Stimulated activated CD8-positive, alpha-beta memory T cell treated with anti-CD3 and anti-CD28 coated beads, Interleukin-15, amount 100 ng/mL, for 4 hours (primary cell): ENCODE measurements at places on chromosomes 5 and 9.

GRCh38 chr9:92911511-92912475 lies 34.0 kb upstream of the ZNF484 start:
- no peak for DNase-seq

GRCh38 chr9:5621327-5621726 lies 7.6 kb upstream of the RIC1 start:
- no peak for DNase-seq

- DNase-seq = no peak
Observed at GRCh38 chr5:139459451-139459934, 3.0 kb downstream of the ECSCR start.

DNA sequence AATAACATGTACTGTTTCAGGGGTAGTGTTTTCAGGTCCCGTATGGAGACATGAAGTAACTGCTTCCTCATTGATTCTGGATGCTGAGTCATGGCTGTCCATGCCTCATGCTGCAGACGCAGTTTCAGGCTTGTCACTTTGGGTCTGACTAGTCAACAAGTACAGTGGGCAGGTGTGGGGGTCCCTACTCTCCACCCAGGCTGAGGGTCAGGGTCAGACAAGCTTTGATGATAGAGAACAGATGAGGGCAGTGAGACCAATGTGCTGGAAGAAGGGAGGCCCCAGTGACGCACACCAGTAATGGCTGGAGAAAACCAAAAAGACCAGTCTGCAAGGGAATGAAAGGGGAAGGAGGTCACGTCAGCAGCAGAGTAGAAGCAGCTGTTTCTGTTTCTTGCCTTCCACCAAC lies 80.0 kb upstream of the NFIL3 start:
- DNase-seq = no peak

GRCh38 chr9:758146-758545 lies 83.4 kb upstream of the DMRT1 start:
- DNase-seq = no peak

- DNase-seq = no peak
Observed at GRCh38 chr9:18910435-18910834, 122.6 kb downstream of the SAXO1 start.

DNA sequence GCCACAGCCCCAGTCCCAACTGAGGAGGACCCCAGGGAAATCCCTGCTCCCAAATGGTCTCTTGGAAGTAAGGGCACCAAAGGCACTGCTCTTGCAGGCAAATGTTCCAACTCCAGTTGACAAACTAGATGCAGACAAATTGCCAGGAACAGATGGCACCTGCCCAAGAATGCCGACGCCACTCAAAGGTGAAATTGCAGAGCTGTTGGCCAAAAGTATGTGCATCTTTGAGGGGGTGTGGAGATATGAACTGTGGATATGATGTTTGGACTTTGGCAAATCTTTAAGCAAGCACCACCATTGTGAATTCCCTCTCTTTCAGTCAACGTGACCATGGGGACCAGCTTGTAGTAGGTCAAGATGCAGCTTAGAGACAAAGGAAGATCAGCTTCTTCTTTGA lies 12.0 kb upstream of the CPLX2 start:
- no peak for DNase-seq

DNA sequence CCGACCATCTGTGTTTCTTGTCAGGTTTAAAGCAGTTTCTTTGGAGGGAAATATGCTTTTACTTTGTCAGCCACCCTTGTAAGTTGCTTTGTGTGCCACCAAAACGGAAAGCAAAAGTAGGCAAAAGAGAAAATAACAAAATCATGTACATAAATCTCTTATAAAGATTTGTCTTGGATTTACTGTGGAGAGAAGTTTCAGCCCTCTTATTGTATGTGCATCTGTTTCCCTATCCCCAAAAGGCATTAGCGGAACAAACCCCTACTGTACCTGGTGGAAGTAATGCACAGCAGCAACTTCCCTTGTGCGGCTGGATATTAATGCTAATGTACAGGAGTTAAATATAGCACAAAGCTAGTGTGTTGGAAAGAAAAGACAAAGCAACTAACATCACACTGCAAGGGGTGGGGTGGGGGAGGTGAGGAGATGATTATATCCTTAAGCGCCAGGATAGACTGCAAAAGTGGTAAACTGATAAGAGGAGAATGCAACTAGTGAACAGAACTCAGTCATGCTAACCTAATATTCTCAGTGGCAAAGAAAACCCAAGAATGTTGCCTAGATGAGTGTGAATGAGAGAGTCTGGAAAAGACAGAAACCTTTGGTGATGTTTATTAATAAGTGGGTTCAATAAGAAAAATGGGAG lies 396.5 kb upstream of the MEF2C start:
- DNase-seq = no peak

GRCh38 chr5:15776346-15776745 lies 276.4 kb downstream of the FBXL7 start:
- no peak for DNase-seq

- DNase-seq = no peak
Observed at GRCh38 chr5:40834391-40834848, 602 bp downstream of the RPL37 start.

DNA sequence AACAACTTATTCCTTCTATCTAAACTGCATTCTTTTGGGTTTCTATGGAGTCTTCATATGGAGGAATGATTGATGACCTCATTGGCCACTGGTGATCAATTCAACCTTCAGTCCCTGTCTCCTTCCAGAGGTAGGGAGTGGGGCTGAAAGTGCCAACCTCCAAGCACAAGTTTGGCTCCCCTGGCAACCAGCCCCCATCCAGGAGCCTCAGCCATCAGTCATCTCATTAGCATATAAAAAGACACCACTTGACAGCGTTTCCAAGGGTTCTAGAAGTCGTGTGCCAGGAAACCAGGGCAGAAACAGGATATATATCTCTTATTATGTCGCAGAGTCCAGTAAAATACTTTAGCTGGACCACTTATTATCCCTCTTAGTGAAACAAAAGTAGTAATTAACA lies 9.8 kb downstream of the SLC31A2 start:
- DNase-seq = no peak

DNA sequence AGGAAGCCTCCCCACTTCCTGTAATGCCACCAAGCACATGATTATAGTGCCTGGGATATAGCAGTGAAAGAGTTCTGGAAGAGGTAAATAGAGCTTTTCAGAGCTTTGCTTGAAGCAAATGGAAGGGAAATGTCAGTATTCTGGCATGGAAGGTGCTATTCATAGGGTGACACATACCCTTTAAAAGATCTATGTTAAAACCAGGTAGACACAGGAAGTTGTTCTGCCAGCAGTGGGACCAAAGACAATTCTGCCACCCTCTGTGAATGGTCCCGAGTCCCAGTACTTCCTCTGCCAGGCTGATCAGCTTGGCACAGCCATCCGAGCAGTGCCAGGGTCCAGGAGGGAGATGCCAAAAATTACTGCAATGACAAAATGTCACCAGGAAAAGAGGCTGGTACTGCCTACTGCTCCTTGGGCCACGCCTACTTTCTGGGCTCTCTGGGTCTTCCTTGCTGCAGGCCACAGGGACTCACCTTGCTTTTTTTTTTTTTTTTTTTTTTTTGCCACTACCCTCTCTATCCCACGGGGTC lies 26.7 kb downstream of the GARNL3 start:
- DNase-seq = no peak

GRCh38 chr9:2923766-2924379 lies 80.0 kb upstream of the PUM3 start:
- no peak for DNase-seq

DNA sequence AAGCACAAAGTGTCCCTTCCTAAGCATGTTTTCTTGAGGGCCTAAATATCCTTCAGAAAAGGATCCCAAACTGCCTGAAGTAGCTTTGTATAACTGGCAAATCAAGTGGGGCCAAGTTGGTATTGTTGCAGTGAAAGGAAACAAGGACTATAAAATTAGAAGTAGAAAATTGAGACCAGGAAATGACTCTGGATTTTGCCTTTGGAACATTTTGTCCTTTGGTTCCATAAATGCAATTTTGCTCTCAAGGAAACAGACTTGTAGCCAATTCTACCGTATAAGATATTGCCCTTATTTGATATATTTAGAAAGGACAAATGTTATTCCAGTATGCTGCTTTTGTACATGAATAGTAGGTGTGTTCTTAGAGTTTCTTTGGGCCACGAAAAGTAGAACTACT lies 34.4 kb downstream of the RABGAP1 start:
- DNase-seq = no peak

GRCh38 chr5:59517926-59518585 lies 375.5 kb downstream of the PDE4D start:
- DNase-seq = no peak

GRCh38 chr9:116345817-116346216 lies 192.2 kb downstream of the PAPPA start:
- no peak for DNase-seq

GRCh38 chr9:5416953-5417352 lies 20.8 kb downstream of the PLGRKT start:
- no peak for DNase-seq

DNA sequence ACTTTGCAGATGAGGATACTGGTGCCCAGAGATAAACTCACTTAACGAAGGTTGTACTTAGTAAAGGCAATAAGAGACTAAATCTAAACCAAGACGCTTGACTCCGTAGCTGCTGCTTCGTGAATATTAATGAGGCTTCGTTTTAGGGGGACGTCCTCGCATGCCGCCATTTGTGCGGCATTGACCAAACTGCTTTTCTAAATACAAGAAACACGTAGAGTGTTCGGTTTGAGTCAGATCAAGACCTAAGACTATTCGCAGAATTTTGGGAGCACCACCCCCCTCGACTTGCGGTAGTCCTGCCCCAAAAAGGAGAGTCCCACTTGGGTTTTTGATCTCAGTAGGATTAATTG lies 1.1 kb downstream of the NPM1 start:
- no peak for DNase-seq

- no peak for DNase-seq
Observed at GRCh38 chr9:109590966-109591365, 92.9 kb upstream of the PTPN3 start.

- DNase-seq = no peak
Observed at GRCh38 chr9:137031904-137032640, at the start of gene FUT7. Gene FUT7 (minus strand): TSS chr9:137032088. CDS start chr9:137031991, 97 bp downstream.

- DNase-seq = no peak
Observed at GRCh38 chr9:112056996-112057395, 118.1 kb downstream of the SUSD1 start.

- no peak for DNase-seq
Observed at GRCh38 chr5:144247131-144247530, 76.5 kb downstream of the KCTD16 start.

DNA sequence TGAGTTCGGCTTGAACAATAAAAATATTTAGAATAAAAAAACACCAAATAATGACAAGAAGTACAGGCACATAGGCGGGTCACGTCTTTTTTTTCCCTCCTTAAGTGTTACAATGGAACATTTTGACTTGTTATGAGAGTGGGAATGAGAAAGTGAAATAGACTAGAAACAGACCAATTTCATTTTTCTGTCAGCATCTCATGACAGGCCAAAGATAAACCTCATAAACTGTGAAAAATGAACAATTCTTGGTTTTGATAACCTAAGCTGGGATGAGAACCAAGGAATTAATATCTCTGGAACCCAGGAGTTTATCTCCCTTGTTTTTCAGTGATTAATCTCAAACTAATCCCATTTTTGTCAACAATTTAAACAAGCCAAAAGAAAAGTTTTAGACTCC lies 299.5 kb downstream of the SLIT3 start:
- DNase-seq = no peak

DNA sequence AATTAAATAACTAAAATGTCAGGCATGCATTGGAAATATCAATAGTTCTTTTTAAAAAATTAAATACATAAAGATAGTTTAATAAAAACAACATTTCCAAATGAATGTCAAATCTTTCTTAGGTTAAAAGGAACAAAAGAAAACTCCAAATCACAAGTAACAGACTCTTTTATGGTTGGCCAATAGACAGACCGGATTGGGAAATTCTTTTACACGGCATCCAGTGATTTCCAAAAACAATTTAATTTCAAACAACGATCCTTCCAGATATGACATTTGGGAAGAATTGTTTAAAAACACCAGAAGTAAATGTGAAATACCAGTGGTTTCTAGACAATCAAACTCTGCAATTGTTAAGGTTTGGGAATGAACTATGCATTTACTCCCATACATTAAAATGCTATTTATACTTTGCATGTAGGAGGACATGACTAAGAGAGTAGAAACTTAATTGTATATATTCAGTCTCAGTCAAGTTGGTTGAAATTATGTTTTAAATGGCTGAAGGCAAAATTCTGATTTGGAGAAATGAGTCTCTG lies 32.8 kb downstream of the ZNF474 start:
- DNase-seq = no peak

DNA sequence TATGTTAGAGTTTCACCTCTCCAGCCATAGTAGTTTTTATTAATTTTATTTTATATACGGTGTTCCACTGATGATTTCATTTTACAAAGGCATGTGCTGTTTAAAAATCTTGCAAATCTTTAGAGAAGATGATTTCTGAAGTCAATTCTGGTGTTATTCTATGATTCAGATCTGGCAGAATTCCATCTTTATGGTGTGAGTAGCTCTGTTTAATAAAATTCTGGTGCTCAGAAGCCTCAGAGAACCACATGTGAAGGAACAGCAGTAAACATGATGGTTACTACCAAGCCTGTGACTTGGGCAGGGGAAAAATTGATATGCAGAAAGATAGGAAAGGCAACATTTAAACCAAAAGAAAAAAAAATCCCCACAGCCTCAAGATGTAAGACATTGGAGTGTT lies 299.7 kb downstream of the NPR3 start:
- DNase-seq = no peak

DNA sequence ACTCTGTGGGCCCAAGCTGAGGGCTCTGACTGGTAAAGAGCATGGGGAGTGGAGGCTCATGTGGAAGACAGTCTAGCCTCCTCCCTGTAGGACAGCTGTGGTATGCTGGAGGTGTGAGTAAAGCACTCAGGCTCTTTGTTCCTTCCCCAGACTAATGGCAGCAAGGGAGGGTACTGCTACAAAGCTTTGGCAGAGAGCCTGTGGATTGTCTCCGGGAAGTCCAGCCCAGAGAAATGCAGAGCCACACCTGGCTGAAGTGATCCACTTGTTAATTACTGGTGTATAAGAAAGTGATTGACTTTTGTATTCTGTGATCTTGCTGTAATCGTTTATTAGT lies 161.7 kb downstream of the OXCT1 start:
- no peak for DNase-seq

DNA sequence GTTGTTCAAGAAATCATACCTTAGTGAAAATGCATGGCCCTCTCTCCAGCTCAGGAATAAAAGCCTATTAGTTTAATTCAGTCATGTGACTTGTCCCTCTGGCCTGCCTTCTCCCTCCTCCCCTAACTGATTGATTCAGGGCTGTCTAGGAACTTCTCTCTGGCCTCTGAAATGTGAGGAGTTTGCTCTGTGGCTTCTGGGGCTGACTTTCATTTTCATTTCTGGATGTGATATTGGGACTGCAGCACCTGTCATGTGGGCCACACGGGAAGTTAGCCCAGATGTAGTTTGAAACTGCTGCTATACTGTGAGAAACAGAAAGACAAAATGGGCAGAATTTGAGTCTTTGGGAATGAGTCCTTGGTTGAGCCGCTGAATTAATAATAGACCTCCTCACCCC lies 44.8 kb downstream of the PARP8 start:
- DNase-seq = peak; percentile 41

- no peak for DNase-seq
Observed at GRCh38 chr9:20945269-20945668, 86.2 kb downstream of the HACD4 start.
